Karpas-422 (cell line): ENCODE measurements at places on chromosomes 2 and 18.

DNA sequence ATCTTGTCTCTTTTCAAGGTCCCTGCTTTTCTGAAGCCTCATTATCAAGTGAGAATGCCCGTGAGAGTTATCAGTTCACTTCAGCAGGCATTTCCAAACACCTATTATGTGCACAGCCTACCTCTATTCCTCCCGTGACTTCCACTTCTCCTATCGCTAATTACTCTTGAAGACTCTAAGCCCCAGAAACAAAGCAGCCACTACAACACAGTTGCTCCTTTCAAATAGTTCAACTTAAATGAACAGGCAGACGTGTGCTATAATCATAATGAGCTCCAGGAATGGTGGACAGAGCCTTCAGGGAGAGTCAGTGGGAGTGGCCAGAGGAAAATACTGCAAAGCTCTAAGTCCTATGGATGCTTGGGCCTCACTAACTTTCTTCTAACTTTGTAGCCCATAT, 159.0 kb downstream of the RDH14 start:
- no peak overlapping the region for H3K4me3 ChIP-seq
- H3K36me3 ChIP-seq: no peaks in the 10 kb centered on the region
- no peaks in the 10 kb centered on the region for H3K27me3 ChIP-seq
- no peak overlapping the region for H3K27ac ChIP-seq

- no peak overlapping the region for H3K27ac ChIP-seq
- no peak for DNase-seq
- H3K27me3 ChIP-seq: no peaks in the 10 kb centered on the region
- no peaks in the 10 kb centered on the region for H3K36me3 ChIP-seq
- H3K4me3 ChIP-seq: no peak overlapping the region
These were observed 681.0 kb upstream of the GCFC2 start for GRCh38 chr2:76391678-76392077.

- peak overlapping the region; percentile 53; the same call in 1 of the 2 replicates for H3K4me3 ChIP-seq
- peak; percentile 45 for DNase-seq
- no peaks in the 10 kb centered on the region for H3K27me3 ChIP-seq
- H3K27ac ChIP-seq: peak overlapping the region; percentile 96
These were observed 6.7 kb downstream of the EHD3 start for GRCh38 chr2:31240381-31241365.

GRCh38 chr18:59563176-59563785, 133.9 kb downstream of the CCBE1 start:
- no peaks in the 10 kb centered on the region; the same call in 1 of the 2 replicates for H3K4me1 ChIP-seq
- no peak for DNase-seq
- no peak overlapping the region for H3K4me3 ChIP-seq
- H3K36me3 ChIP-seq: no peaks in the 10 kb centered on the region

DNA sequence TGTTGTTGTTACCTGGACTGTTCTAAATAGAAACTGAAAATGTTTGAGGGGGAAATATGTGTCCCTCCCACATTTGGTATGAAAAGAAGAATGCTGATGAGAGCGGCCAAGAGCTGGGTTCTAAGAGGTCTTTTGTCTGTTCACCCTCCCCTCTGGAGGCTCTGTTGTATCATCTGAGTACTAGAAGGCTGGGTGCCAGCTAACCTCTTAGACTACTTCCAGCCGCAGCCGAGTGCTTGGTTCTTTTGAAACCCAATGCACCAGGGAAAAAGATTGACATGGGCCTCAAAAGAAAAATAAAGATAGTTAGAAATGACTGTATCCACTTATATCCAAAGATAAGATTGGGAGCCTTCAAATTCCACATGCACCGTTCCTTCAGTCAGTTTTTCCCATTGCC, 255.9 kb downstream of the TXNL1 start:
- H3K36me3 ChIP-seq: no peaks in the 10 kb centered on the region
- no peaks in the 10 kb centered on the region for H3K4me1 ChIP-seq
- no peak overlapping the region for H3K27ac ChIP-seq

- H3K4me3 ChIP-seq: no peak overlapping the region
- peak; percentile 88 for DNase-seq
- no peaks in the 10 kb centered on the region for H3K27me3 ChIP-seq
- no peak overlapping the region for H3K27ac ChIP-seq
- H3K4me1 ChIP-seq: peaks cover 8% of the 10 kb centered on the region
- H3K36me3 ChIP-seq: no peaks in the 10 kb centered on the region
These were observed 186.2 kb upstream of the GCFC2 start for GRCh38 chr2:75896779-75897366.

DNA sequence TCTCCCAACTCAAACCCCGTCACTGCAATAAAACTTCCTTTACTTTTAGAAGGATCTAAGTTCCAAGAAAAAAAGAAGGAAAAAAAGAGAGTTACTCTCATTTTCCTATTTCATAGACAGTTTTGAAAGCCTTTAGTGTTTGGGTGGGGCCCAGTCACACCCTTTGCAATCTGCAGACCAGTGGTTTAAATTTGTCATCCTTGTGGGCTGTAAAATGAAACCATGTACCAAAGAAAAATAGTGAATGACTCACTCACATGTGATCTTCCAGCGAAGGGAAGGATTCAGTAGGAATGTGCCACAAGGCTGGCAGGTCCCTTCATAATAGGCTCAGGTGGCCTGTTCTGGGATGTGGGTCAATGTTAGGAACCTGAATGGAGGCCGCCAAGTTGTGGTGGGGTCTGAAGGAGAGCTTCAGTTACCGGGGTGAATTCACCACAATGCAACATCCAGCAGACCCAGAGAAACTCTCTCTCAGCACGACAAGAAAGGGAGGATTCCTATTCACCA, 28.3 kb downstream of the ANXA4 start:
- H3K27me3 ChIP-seq: no peaks in the 10 kb centered on the region
- no peaks in the 10 kb centered on the region; the same call in 1 of the 2 replicates for H3K4me1 ChIP-seq
- no peak overlapping the region for H3K4me3 ChIP-seq
- no peaks in the 10 kb centered on the region for H3K36me3 ChIP-seq

DNA sequence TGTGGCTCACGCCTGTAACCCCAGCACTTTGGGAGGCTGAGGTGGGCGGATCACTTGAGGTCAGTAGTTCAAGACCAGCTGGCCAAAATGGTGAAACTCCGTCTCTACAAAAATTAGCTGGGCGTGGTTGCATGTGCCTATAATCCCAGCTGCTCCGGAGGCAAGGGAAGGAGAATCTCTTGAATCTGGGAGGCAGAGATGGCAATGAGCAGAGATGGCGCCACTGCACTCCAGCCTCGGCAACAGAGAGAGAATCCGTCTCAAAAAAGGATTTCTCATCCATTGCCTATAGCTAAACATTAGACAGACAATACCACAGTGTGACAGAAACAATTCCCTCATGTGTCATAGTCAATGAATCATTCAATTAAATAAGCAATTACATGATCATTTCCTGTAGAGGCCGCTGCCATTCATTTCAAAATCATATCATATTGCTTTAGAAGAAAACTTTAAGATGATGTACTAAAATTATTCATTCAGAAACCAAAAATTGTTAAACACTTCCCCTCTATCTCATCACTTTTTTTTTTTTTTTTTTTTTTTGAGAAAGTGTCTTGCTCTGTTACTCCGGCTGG, 69.5 kb upstream of the TGIF1 start:
- no peaks in the 10 kb centered on the region for H3K36me3 ChIP-seq
- H3K4me3 ChIP-seq: no peak overlapping the region
- no peak overlapping the region for H3K27ac ChIP-seq
- peak; percentile 51 for DNase-seq

GRCh38 chr2:190875891-190876290, 4.7 kb upstream of the GLS start:
- no peaks in the 10 kb centered on the region for H3K27me3 ChIP-seq
- H3K4me3 ChIP-seq: no peak overlapping the region
- H3K4me1 ChIP-seq: peaks cover 9% of the 10 kb centered on the region
- no peak overlapping the region for H3K27ac ChIP-seq
- H3K36me3 ChIP-seq: no peaks in the 10 kb centered on the region

GRCh38 chr2:46175419-46175818, 121.8 kb upstream of the EPAS1 start:
- no peak for DNase-seq
- H3K27ac ChIP-seq: no peak overlapping the region
- H3K4me3 ChIP-seq: no peak overlapping the region
- no peaks in the 10 kb centered on the region for H3K36me3 ChIP-seq
- H3K27me3 ChIP-seq: no peaks in the 10 kb centered on the region
- no peaks in the 10 kb centered on the region for H3K4me1 ChIP-seq

DNA sequence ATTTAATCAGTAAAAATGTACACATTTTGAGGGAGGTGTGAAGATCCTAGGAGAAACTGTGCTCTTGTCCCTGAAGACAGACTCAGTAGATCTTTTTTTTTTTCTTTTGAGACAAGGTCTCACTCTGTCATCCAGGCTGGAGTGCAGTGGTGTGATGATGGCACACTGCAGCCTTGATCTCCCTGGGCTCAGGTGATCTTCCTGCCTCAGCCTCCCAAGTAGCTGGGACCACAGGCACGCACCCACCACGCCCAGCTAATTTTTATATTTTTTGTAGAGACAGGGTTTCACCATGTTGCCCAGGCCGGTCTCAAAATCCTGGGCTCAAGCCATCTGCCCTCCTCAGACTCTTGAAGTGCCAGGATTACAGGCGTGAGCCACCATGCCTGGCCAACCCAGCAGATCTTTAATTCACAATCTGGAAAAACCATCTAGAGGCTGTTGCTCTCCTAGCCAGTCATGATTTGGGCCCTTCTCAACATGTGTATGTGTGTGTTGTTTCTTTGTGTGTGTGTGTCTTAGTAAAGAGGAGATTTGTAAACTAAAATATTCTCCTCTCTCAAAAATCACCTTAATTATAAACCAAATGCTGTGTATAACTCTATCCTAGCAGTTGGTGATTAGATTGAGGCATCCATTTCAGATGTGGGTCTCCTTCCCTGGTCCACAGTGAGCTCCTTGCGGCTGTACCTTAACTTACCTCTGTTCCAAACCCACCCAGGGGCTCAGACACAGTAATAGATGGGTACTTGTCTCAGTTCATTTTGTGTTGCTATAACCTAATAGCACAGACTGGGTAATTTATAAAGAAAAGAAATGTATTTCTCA, 3.9 kb upstream of the MYCN start:
- no peak overlapping the region for H3K4me3 ChIP-seq
- no peak for DNase-seq
- H3K27ac ChIP-seq: no peak overlapping the region
- no peaks in the 10 kb centered on the region for H3K4me1 ChIP-seq
- H3K36me3 ChIP-seq: no peaks in the 10 kb centered on the region

GRCh38 chr2:170848587-170848986, 31.9 kb downstream of the GAD1 start:
- no peaks in the 10 kb centered on the region for H3K36me3 ChIP-seq
- no peaks in the 10 kb centered on the region for H3K4me1 ChIP-seq
- H3K27me3 ChIP-seq: no peaks in the 10 kb centered on the region
- no peak overlapping the region for H3K27ac ChIP-seq

GRCh38 chr2:63050334-63051041, at the start of gene OTX1:
TSS of gene OTX1 (plus strand) at chr2:63050830. CDS start at chr2:63052991, 2,161 bp downstream.
- peak; percentile 98 for DNase-seq
- no peaks in the 10 kb centered on the region for H3K27me3 ChIP-seq
- H3K4me1 ChIP-seq: peaks cover 17% of the 10 kb centered on the region
- H3K27ac ChIP-seq: peak within 1 kb of the TSS; percentile 39; the same call in 1 of the 2 replicates
- H3K36me3 ChIP-seq: no peaks in the 10 kb centered on the region

GRCh38 chr18:31581498-31582197, 10.0 kb upstream of the TTR start:
- H3K27me3 ChIP-seq: no peaks in the 10 kb centered on the region
- no peaks in the 10 kb centered on the region for H3K36me3 ChIP-seq
- H3K4me1 ChIP-seq: peaks cover 10% of the 10 kb centered on the region
- H3K4me3 ChIP-seq: no peak overlapping the region
- no peak for DNase-seq

- no peaks in the 10 kb centered on the region for H3K27me3 ChIP-seq
- no peaks in the 10 kb centered on the region for H3K36me3 ChIP-seq
- H3K4me1 ChIP-seq: peaks cover 22% of the 10 kb centered on the region
- H3K27ac ChIP-seq: peak overlapping the region; percentile 37; the same call in 1 of the 2 replicates
- DNase-seq: peak; percentile 78
These were observed 7.4 kb upstream of the VRK2 start for GRCh38 chr2:58039170-58039611.

- H3K4me1 ChIP-seq: peaks cover 5% of the 10 kb centered on the region
- no peaks in the 10 kb centered on the region for H3K27me3 ChIP-seq
- H3K36me3 ChIP-seq: no peaks in the 10 kb centered on the region
- H3K4me3 ChIP-seq: no peak overlapping the region
These were observed 64.0 kb downstream of the STPG4 start for GRCh38 chr2:47091118-47091517.

GRCh38 chr2:127097471-127097765, 9.5 kb downstream of the BIN1 start:
- H3K36me3 ChIP-seq: no peaks in the 10 kb centered on the region
- no peak overlapping the region for H3K27ac ChIP-seq
- H3K4me1 ChIP-seq: no peaks in the 10 kb centered on the region
- H3K4me3 ChIP-seq: no peak overlapping the region
- no peaks in the 10 kb centered on the region for H3K27me3 ChIP-seq
- DNase-seq: no peak

DNA sequence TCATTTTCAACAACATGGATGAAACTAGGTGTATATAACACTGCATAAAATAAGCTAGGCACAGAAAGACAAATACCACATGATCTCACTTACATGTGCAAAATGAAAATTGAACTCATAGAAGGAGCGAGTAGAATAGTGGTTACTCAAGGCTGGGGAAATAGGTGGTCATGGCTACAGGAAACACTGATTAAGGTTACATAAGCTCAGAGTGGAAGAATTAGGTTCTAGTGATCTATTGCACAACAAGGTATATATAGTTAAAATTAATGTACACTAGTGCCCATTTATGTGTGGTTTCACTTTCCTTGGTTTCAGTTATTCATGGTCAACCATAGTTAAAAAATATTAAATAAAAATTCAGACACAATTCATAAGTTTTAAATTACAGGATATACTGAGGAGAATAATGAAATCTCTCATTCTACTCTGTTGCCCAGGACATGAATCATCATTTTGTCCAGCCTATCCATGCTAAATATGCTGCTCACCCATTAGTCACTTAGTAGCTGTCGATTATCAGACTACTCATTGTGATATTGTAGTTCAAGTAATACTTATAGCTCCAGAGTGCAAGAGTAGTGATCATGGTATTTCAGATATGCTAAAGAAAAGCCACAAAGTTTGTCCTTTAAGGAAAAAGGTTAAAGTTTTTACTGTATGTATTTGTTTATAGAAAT, 1530.9 kb upstream of the LRRTM1 start:
- DNase-seq: no peak
- no peak overlapping the region for H3K27ac ChIP-seq
- no peaks in the 10 kb centered on the region for H3K4me1 ChIP-seq

DNA sequence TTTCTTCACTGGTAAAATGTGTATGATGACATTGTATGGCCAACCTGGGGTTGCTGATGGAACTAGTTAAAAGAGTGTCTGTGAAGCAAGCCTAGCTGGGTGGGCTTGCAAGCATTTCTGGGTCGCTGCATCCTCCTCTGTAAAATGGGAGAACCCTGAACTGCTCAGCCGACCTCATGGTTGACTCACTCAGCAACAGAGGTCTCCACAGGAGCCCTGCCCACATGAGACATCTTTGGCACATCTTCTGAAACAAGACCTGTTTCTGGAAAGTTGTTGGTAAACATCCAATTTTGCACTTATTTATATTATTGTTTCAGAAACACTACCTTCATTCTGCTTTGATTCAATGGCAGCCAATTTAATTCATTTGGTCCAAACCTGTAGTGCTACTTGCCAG, 52.6 kb downstream of the BCL11A start:
- peaks cover 12% of the 10 kb centered on the region for H3K36me3 ChIP-seq
- no peak overlapping the region for H3K4me3 ChIP-seq
- no peaks in the 10 kb centered on the region for H3K27me3 ChIP-seq
- DNase-seq: no peak

- H3K27me3 ChIP-seq: no peaks in the 10 kb centered on the region
- H3K4me3 ChIP-seq: peak overlapping the region; percentile 87
- DNase-seq: no peak
- peaks cover 74% of the 10 kb centered on the region for H3K4me1 ChIP-seq
- H3K36me3 ChIP-seq: peaks cover 14% of the 10 kb centered on the region; the same call in 1 of the 2 replicates
- H3K27ac ChIP-seq: peak overlapping the region; percentile 33; the same call in 1 of the 2 replicates
These were observed 1.3 kb upstream of the CEP68 start for GRCh38 chr2:65054749-65055421.
